ENCODE measurements at places on chromosomes 16 and 17.

DNA sequence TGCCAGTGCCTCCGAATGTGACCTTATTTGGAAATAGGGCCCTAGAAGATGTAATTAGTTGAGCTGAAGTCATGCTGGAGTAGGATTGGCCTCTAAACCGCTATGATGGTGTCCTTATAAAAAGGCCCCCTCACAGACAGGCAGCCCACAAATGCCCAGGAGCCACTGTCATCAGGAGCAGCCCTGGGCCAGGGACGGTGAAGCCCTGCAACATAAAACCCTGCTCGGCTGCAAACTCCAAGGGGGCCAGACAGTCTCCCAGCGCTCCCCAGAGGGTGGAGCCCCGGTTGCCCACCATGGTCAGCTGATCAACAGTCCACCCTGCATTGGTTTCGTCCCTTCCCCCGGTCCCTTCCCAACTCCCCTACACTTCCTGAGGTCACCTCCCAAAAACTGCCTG is 351.7 kb downstream of the FOXL1 start:
- DNase-seq: no peak

- no peak for DNase-seq
These were observed at the start of gene CD300C for GRCh38 chr17:74545843-74546230. TSS of gene CD300C (minus strand) at chr17:74546115. CDS start at chr17:74545782, 333 bp downstream.

DNA sequence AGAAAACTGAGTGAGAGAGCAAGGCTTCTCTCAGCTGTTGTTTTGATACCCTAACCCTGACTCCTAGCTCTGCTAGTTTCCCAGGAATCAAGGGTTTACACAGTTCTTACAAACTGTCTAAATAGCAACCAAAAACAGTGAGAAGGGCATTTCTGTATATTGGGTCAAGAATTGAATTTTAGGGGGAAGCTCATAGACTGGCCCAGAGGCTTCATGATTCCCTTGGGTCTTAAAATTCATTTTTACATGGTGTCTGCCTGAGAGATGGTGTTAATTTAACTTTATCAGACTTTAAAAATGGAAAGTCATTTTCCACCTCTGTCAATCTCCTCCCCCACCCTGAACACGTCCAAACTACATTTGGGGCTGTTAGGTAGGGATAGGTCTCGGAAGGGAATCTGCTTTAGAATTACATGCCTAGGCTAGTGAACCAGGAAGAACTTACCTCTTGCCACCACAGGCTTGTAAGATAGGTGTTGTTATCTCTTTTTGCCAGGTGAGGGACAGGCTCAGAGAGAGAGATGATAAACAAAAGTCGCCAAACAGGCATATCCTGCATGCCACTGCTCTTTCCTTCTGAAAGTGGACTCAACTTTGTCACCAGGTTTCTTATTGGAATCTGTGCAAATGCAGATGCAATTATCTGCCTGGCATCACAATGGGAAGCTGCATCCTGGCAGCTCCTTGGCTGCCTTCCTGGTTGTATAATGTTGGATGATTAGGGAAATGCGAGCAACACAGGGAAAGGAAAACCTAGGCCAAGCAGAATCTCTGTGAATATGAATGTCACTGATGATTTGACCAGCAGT is 3.1 kb downstream of the PHAF1 start:
- no peak for DNase-seq

DNA sequence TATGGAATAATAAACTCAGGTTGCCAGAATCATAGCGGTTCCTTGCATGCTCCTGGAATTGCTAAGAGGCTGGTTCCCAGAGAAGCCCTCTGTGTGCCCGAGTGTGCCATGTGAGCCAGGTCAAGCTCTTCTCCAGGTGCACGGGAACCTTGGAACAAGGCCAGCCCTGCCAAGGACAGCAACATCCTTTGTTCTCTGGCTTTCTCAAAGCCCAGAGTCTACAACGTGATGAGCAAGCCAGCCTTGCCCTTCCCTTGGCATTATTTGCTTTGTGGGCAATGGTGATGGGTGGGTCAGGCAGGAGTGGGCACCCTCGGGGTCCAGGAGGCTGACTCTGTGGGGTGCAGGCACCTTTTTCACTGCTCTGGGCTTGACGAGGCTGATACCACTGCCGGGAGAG is 14.2 kb upstream of the SEC14L1 start:
- no peak for DNase-seq

DNA sequence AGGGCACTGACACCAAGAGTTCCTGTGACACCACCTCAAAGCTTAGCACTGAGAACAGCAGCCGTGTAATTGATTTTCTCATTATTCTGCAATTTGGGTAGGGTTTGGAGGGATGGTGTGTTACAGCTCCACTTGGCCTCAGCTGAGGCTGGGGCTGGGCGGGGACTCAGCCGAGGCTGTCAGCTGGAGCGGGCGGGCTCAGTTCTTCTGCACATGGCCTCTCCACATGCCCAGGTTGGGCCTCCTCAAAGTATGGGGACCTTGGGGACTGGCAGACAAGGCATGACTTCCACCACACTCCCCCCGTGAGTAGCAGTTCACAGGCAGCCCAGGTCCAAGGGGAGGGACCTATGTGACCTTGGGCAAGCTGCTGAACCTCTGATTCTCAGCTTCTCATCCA is 171.5 kb downstream of the IRF8 start:
- DNase-seq: no peak

GRCh38 chr16:83939266-83939855 is 13.7 kb upstream of the OSGIN1 start:
- DNase-seq: no peak

- no peak for DNase-seq
These were observed 15.9 kb upstream of the TBX4 start for GRCh38 chr17:61436273-61436672.

- DNase-seq: no peak
These were observed 334.5 kb downstream of the SEC14L1 start for GRCh38 chr17:77475016-77475976.

GRCh38 chr17:21532763-21533385 is 156.7 kb downstream of the KCNJ12 start:
- no peak for DNase-seq

DNA sequence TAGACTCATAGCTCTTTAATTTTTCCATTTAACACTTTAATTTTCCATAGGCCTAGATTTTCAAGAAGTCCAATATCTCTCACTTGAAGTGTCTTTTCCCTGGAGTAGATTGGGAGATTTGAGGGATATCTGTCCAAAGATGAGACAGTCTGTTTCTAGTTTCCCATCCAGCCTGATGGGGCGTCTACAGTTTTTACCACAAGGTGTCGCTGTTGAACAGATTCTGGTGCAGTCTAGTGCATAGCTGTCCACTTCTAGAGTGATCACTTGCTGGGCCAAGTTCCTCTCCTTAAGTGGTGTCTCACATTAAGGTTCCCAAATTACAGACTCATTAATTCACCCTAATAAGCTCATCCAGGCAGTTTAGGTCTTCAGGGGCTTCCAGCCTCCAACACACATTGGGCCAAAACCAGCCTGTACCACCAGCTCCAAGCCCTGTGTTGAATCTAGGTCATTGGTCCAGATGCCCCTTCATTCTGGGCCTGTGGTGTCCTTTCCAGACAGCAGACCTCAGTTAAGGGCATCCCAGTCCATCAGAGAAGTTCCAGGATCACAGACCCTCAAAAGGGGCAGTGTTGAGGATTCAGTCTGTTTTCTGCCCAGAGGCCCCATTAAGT is 9.4 kb downstream of the SNX20 start:
- no peak for DNase-seq

DNA sequence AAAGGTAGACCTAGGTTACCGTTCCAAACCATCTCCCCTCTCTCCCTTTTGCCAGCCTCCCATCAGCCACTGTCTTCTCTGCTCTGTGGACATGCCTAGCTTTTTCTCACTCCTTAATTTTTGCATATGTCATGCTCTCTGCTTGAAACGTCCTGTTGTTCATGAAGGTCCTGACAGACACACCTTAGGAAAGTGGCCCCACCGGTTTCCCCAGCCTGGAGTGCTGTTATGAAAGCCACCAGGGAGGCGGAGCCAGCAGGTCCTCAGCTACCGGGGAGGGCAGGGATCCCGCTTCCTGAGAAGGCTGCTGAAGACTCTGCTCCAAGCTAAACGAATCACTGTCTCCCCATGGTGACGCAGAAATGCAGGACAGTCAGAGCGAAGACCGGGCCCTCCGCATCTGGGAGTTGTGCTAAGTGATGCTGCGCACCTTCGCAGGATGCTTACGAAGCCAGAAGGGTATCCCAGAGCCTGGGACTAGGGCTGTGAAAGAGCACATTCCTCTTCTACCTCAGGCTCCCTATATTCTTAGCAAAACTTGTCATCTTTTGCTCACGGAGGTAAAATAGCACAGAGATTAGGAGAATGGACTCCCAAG is 2.3 kb upstream of the SLC16A11 start:
- DNase-seq: no peak

DNA sequence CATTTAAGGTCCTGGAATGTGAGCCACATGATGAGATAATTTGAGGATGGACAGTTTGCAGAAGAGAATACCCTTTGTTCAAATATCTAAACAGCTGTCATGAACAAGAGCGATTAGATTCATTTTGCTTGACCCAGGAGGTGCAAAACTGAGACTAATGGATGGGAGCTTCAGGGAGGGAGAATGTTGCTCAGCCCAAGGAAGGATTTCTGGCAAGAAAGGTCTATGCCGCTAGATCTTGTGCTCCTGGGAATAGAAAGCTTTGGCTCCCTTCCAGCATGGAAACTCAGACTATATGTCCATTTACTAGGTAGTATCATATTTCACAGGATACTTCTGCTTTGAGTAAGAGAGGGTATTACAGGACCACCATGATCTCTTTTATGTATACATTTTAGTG is 14.8 kb upstream of the CDH11 start:
- DNase-seq: no peak

DNA sequence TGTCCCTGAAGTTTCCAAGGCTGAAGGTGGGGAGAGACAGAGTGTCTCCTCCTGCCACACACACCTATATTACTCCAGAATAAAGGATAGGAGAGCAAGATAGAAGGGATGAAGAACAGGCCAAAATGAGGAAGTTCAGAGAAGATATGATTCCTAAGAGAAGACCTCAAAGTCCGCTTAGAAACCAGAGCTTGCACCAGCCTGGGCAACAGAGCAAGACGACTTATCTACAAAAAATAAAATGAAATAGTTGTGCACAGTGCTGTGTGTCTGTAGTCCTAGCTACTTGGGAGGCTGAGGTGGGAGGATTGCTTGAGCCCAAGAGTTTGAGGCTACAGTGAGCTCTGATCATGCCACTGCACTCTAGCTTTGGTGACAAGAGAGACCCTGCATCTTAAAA is 128.2 kb downstream of the HS3ST3B1 start:
- no peak for DNase-seq

- DNase-seq: no peak
These were observed 88.3 kb upstream of the DNAH17 start for GRCh38 chr17:78665387-78665951.

GRCh38 chr16:67928147-67928546 is 3.5 kb downstream of the CTRL start:
- DNase-seq: no peak

- DNase-seq: no peak
These were observed 927 bp upstream of the SULT1A2 start for GRCh38 chr16:28597692-28598261.

DNA sequence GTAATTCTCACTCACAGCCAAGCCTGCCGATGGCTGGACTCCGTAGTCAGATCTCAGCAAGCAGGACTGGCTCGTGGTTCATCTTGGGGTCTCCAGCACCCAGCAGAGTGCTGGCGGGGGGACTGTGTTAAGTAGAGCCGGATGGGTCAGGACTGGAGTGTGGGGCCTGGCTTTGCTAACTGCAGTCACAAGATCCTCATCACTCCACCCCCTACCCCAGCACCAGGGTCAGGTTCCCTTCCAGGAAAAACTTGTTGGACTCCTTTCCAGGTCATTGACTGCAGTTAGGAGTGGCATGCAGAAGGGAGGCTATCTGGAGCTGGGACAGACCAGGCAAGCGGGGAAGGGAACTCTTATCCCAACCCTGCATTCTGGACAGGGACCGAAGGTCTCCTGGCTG is 6.0 kb downstream of the CIITA start:
- DNase-seq: no peak

DNA sequence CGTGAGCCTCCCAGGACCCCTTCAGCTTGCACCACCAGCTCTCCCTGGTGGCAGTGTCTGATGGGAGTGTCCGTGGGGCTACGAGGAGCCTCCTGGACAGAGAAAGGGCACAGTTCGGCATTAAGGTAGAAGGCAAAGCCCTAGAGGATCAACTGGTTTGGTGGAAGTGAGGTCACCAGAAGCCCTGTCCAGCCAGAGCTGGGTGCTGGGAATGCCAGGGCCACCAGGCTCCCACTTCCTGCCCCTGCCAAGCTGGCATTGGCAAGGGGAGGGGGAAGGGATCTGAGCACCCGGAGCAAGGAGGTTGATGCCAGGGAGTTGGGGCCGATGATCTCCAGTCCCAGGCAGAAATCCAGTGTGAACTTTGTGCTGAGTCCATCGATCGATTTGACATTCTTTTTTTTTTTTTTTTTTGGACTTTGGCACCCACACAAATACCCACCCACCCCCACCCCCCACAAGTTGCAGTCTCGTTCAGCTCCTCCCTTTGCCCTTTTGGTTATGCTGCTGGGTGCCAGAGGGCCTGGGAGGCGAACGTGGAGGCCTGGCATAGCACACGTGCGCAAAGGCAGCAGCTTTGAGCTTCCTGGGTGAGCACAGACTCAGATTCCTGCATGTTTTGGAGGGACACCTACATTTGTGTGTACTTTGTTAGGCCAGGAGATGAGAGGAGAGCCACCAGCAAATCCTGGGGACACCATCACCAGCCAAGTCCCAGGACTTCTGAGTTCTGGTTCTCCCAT is 2.1 kb downstream of the NHERF1 start:
- no peak for DNase-seq

Measured in AG09319 (cell line).